ENCODE measurements at places on chromosomes 7 and 10.

GRCh38 chr7:5701085-5701914 is 80.2 kb downstream of the RNF216 start:
- DNase-seq, result peak; percentile 31

DNA sequence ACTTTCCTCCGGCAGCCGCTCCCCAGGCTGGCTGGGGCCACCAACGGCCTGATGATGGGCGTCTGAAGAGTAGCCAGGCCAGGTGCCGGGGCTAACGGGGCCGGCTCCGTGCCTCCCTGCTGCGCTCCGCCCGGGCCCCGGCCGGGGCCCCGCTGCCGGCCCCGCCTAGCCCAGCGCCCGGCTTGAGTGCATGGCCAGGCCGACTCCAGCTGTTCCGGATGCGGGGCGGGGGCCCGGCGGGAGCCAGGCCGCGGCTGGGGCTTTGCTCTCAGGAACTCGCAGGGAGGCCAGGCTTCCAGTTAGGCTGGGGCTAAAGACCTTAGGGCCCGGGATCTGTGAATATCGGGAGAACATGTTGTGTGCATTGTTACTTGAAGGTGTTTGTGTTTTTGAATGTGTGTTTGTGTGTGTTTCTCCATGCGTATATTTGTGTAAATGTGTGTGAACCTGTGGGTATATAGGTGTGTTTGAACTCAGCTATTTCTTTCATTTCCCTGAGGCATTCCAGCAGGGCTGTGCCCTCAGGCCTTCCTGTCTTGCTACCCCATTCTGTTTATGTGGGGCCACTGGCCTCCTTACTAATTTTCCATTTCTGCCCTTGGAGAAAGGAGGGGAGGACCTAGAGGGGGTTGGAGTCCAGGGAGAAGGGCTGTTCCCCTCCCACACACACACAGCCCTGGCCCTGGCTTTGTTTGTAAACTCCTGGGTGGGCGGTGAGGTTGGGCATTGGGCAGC is 1.1 kb upstream of the LBX1 start:
- no peak for DNase-seq

DNA sequence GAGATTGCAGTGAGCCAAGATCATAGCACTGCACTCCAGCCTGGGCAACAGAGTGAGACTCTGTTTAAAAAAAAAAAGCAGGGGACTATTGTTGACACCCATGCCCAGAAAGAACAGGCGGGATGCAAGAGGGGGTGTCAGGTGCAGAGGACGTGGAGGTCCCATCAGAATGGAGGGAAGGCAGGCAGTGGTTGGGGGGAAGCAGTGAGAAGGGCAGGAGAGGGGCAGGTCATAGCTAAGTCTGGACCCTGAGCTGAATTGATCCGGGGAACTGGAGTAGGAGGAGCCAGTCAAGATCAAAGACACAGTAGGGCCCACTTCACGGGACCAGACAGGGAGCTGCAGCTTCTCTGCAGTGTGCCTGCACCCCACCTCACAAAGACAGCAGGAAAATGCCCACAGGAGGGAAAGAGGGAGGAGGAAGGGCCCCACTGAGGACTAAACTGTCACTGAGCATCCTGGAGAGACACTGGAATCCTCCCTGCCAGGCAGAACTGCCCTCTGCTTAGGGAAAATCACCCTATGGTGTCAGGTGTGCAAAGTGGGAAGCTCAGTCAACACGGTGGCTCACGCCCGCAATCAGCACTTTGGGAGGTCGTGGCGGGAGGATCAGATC is 27.3 kb upstream of the ECHDC3 start:
- no peak for DNase-seq

- DNase-seq, result no peak
These were observed 165.7 kb downstream of the OTUD1 start for GRCh38 chr10:23604613-23605012.

DNA sequence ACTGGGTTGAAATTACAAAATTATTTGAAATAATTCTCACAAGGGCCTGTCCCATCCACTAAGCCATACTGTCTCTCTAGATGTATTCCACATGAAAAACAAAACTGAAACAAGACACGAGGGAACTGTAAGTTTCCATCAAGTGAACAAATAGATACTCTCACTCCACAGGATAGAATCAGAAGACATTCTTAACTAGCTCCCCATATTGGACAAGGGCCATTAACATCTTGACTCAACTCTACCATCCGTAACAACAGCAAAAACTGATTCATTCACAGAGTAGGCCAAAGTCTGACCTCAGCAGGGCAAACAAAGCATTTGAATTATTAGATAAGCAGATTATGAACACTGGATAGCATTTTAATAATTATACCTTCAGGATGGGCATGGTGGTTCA is 29.1 kb downstream of the UBE2H start:
- DNase-seq, result no peak

GRCh38 chr7:4132221-4132620 is 549.9 kb upstream of the FOXK1 start:
- no peak for DNase-seq

DNA sequence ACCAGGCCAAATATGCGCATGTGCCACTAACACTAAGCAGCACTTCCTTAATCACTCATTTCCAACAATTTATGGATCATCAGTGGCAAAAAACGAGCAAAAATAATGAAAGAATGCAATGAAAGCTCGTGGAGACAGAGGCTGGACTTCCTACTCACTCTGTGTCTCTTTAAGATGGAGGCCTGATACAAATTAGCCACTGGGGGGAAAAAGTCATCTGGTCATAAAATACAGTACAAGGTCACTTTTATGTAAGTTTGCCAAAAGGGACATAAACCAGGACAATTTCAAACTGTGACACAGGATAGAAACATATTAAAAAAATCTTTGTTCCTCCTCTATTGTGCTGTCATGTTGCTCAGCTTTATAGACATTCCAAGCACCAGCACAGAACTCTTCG is 101.7 kb downstream of the LMBR1 start:
- no peak for DNase-seq

- no peak for DNase-seq
These were observed 213.7 kb downstream of the GLI3 start for GRCh38 chr7:42023262-42023661.

GRCh38 chr7:98969386-98969785 is 91.1 kb downstream of the TRRAP start:
- no peak for DNase-seq

DNA sequence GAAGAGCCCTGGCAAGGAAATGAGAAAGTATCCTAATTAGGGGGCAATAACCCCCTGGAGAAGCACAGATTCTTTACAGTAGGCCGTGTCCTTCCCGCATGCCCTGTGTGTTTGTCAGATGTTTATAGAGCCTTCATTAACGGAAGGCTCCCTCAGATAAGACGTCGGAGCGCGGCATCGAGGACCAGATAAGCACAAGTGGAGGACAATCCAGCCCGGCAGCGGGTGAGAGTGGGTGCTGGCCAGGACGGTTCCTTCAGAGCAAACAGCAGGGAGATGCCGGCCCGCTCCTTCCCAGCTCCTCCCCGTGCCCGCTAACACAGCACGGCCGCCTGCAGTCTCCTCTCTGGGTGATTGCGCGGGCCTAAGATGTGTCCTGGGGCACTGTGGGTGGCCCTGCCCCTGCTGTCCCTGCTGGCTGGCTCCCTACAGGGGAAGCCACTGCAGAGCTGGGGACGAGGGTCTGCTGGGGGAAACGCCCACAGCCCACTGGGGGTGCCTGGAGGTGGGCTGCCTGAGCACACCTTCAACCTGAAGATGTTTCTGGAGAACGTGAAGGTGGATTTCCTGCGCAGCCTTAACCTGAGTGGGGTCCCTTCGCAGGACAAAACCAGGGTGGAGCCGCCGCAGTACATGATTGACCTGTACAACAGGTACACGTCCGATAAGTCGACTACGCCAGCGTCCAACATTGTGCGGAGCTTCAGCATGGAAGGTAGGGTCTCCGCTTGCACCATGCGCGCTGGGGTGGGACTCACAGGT is at the start of gene GDF2:
GDF2 (plus strand) TSS at position 155 of the 762 bp plus-strand sequence; CDS start at position 370, 215 bp downstream.
- no peak for DNase-seq

- peak; percentile 27 for DNase-seq
These were observed 661 bp downstream of the HECTD2 start for GRCh38 chr10:91410638-91411371.

GRCh38 chr10:31771331-31771831 is 157.2 kb downstream of the ARHGAP12 start:
- DNase-seq, result no peak

DNA sequence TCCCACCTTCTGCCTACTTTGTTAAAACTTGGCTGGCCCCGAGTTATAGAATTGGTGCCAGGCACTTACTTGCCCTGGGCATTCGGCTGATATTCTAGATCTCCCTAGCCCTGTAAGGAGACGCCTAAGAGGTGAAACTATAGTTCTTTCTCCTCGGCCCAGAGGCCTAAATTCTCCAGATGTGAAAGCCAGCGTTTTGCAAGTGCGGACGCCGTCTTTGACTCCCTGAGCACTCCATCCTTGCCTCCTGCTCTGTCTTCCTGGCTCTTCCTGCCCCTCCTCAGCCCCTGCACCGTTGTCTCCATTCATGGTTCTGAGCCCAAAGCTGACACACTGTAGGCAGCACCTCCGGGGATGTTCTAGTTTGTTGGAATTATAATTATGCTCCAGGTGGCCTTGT is 11.2 kb downstream of the SMKR1 start:
- no peak for DNase-seq

GRCh38 chr7:101519324-101520023 is 109.6 kb downstream of the MYL10 start:
- no peak for DNase-seq

GRCh38 chr10:124688889-124689670 is 55.1 kb downstream of the FAM53B start:
- peak; percentile 23 for DNase-seq

- DNase-seq, result no peak
These were observed 137.1 kb upstream of the MDFIC start for GRCh38 chr7:114784746-114785145.

- no peak for DNase-seq
These were observed 95.2 kb downstream of the ATE1 start for GRCh38 chr10:121832647-121833046.

- no peak for DNase-seq
These were observed 83.9 kb downstream of the TCF7L2 start for GRCh38 chr10:113033991-113034390.
